ENCODE measurements at places on chromosomes 4 and X.

DNA sequence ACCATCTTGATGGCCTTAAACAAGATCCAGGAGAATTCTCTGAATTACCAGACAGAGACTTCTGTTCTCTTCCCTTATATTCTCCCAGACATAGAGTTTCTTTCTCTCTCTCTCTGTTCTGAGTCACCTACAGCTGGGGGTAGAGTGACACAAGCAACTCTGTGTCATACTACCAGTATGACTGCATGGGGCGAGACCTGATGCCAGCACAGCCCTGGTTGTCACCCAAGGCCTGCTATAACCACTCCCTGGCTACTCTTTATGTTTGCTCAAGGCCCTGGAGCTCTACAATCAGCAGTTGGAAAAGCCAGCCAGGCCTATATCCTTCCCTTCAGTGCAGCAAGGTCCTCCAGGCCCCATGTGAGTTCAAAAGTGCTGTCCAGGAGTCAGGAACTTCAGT lies 114.2 kb upstream of the TENT5D start:
- no peak for DNase-seq

DNA sequence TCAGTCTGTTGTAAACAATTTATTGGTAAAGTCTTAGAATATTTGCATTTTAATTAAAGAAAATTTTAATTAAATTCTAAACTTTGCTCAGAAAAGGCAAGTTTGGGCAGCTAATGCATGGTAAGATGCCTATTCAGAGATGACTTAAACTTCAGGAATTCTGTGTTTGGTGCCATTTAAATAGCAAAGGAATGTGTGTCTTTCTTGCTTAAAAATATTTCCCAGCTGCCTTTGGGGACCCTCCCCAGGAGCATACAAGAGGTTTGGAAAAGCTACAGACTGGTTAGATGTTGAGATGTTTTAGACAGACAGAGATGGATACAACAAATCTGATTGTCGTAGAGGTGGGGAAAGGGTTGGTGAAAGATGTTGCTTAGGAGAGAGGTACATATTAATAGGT lies 36.5 kb downstream of the AFF2 start:
- DNase-seq = no peak

DNA sequence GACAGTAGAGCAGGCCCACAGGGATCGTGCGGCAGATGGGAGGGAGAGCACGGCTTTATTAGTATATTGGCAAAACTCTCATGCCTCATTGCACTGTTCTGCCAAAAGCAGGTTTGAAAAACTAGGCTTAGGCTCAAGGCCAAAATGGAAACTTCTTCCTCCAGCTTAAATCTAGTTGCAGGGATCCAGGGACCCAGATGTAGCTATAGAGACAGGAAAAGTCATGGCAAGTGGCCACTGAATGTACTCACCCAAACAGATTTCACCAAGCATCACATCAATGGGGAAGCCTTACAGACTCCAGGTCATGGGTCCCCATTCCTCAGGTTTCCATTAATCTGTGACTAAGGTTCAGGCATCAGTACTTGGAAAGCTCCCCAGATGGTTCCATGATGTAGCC lies 149.2 kb downstream of the STK32B start:
- no peak for DNase-seq

GRCh38 chrX:77937291-77937690 lies 26.8 kb downstream of the ATP7A start:
- DNase-seq = no peak

- no peak for DNase-seq
Measured at GRCh38 chr4:159791334-159791733, 688.5 kb downstream of the RAPGEF2 start.

GRCh38 chr4:95213366-95213765 lies 335.4 kb downstream of the UNC5C start:
- no peak for DNase-seq

DNA sequence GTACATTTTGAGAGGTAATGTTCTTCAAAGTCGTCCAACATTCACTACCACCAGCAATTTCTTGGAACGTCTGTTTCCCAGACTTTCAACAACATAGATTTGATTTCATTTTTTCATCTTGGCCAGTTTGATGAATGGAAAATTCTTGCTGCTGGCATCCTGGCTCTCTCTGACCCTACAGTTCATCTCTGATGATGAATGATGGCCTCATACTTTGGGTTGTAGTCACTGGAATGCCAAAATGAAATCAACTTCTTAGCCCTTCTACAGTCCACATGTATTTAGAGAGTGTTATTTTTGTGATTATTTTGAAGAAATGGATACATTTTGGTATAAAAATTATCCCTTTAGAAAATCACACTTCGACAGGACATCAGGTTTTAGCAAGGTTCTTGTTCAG lies 8.8 kb downstream of the CHST7 start:
- DNase-seq = no peak
